NCI-H2171 (cell line): ENCODE measurements at places on chromosomes 16 and 17.

DNA sequence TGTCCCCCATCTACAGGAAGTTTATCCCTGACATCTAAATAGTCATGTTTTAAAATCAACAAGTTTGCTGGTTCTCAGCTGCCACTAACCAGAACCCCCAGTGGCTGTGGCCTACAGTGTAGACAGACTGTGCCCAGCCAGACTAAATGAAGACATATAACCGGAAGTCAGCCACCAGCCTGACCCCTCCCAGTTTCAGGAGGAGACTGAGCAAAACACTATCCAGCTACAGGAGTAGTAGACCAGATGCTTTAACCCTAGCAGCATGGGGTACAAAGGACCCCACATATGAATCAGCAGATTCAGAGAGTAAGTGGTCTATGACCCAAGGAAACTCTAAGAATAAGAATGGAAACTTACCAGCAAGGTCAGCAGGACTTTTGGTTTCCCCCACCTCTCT, 83.4 kb downstream of the HIC1 start:
- DNase-seq = no peak

- no peak for DNase-seq
These were observed 41.4 kb downstream of the SETD6 start for GRCh38 chr16:58556678-58557077.

DNA sequence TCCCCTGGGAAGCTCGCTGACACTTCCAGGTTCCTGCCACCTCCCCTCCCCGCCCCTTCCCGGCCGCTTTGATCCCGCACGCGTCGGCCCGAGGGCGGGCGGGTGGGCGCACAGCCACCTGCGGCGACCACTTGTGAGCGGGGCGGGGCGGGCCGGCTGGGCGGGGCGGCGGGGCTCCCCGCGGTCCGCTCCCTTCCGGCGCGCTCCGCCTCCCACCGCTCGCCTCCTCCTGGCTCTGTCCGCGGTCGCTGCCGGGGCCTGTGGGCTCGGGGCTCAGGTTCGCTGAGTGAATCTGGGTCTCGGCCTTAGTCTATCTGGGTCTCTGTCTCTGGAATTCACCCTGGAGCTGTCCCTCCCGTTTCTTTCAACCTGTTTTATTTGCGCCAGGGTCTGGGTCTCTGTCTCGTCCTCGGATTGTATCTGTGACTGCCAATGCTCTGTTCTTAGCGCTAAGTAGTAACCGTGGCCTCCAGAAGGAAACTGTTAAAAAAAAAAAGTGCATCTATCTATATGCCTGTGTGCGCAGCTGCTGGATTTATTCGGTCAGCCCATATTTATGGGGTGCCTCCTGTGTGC, 2.7 kb upstream of the HES7 start:
- peak; percentile 69 for DNase-seq

GRCh38 chr17:58317421-58318064, 11.1 kb downstream of the TSPOAP1 start:
- DNase-seq = peak; percentile 11

GRCh38 chr17:6536566-6537065, 19.7 kb downstream of the PITPNM3 start:
- no peak for DNase-seq

GRCh38 chr16:27828671-27829070, 234.8 kb downstream of the GSG1L start:
- DNase-seq = no peak
